ENCODE measurements at places on chromosomes 5 and 9.

- DNase-seq: no peak
Measured at GRCh38 chr5:105812304-105812703, 1858.4 kb downstream of the EFNA5 start.

DNA sequence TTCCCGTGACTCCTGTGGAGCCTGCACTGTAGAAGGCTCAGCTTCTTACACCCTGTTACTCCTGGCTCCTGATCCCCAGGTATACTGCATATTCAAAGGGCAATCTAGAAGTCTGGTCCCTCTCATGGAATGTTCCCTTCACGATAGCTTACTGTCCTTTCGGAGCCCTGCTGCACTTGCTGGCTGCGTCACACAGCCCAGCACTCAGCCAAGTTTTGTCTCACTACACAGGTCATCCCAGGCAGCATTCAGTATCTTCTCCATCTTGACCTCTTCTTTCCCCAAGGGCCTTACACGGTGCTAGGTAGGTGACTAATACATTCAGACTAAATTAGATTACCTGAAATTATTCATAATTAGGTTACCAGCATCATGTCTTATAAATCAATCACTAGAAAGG, 123.7 kb downstream of the WDR41 start:
- no peak for DNase-seq

DNA sequence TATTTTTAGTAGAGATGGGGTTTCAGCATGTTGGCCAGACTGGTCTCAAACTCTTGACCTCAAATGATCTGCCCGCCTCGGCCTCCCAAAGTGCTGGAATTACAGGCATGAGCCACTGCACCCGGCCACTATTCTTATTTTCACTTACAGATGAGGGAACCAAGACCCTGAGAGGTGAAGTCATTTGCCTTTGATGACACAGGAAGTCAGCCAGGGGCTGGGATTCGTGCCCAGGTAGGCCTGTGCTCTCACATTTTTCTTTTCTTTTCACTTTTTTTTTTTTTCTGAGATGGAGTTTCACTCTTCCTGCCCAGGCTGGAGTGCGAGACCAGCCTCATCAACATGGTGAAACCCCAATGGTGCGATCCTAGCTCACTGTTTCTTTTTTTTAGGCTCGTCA, 22.2 kb downstream of the ENG start:
- no peak for DNase-seq

GRCh38 chr9:136303825-136304416, at the start of gene CCDC187:
CCDC187 (minus strand) TSS chr9:136304094; CDS start chr9:136303830, 264 bp downstream.
- no peak for DNase-seq

- DNase-seq: peak; percentile 73
Measured at GRCh38 chr5:141493500-141494422, 4.9 kb downstream of the PCDHGC5 start.

- DNase-seq: no peak
Measured at GRCh38 chr5:88690409-88691229, 192.4 kb downstream of the MEF2C start.

GRCh38 chr5:152688561-152689249, 283.6 kb upstream of the NMUR2 start:
- DNase-seq: no peak

DNA sequence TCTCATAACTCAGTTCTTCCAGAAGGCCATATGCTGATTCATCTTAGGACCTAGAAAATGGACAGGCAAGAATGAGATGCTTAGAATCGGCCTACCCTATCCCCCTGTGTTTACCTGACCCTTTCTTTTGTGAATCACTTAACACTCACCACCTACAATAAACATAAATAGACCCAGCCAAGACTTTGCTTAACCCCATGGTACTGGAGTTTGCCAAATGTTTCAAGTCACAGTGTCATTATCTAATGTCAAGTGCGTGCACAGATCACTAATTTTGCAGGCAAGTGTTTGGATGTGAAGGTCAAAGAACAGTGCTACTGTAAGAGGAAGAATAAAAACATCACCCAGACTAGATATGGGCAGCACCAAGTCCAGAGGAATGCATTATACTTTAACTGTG, 77.5 kb downstream of the GLIS3 start:
- no peak for DNase-seq

- no peak for DNase-seq
Measured at GRCh38 chr5:68369457-68370125, 154.0 kb downstream of the PIK3R1 start.

DNA sequence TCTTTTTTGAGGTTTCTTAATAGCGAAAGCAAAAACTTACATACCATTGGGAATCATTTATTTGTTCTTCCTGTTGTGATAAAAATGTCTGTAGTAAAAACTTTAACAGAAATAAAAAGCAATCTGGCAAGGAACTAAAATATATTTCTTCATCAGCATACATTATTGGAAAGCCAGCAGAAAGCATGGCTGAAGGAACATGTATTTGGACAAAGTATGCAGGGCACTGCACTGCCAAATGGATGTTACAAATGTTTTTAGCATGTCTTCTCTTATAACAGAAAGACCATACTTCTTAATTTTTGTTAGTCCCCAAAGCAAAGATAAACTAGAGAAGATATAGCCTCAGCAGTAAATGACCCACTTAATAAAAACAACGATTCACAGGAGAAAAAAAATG, 80.5 kb downstream of the SMIM15 start:
- DNase-seq: no peak

All from coronary artery (tissue), 2 donors.